ENCODE measurements at places on chromosomes 11 and 22.

GRCh38 chr11:69818603-69819441 lies at the start of gene FGF3:
Gene FGF3 (minus strand): TSS chr11:69819416. CDS start chr11:69818933, 483 bp downstream.
- no peak for DNase-seq

- no peak for DNase-seq
Measured at GRCh38 chr11:134468796-134469195, 56.8 kb upstream of the B3GAT1 start.

DNA sequence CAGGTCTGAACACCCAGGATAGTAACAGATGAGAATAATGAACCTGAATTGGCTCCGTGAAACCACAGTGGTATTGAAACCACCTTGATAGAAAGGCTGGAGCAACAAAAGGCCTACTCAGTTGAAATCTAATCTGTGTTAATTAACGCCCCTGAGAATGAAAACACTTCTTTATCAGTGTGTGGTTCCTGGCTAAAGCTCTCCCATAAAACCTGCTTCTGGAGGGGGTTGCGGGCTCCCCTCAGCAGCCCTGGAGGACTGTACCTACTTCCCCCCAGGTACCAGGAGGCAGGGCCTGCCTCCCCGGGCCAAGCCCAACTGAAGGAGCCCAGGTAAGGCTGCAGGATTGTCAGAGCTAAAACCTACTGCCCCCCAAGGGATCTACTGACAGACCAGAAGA lies 54.6 kb downstream of the PLEKHA7 start:
- no peak for DNase-seq

- no peak for DNase-seq
Measured at GRCh38 chr22:33427461-33427860, 369.3 kb upstream of the SYN3 start.

DNA sequence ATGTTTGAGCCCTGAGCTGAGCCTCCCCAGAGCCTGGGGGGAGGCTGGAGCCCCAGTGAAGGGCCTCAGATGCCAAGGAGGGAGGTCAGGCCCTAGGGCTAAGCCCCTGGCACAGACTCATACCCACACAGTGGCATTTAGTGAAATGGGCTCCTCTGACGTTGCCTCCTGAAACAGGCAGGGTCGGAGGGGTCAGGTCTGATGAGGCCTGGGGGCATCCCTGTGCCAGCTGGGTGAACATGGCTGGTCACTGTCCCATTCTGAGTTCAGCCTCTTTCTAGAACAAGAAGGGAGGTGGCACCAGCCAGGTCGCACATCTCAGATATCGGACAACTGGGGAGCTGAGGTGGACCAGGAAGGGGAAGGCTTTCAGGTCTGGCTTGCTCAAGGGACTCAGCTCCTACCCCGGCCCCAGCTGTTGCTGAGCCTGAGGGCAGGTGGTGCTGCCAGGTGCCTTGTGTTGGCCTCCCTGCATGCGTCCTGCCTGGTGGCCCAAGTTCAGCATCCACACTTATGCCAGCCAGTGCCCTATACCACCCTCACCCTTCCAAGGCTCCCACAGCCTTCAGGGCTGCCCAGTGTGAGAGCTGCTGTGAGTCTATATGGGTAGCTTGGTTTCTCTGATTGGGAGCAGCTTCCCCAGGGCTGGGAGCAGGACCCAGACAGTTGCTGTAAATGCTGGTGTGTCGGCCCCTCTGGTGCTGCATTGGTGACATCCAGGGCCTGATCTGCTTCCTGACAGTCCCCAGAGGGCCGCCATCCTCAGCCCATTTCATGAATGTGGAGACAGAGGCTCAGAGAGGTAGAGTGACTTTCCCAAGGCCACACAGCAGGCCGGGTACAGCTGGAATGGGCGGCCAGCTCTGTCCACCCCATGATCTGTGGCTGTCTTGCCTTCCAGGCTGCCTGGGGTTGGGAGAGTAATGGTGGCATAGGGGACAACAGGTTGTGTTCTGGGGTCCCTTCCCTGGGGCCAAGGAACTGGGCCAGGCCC lies 32.8 kb upstream of the PPARA start:
- DNase-seq, result no peak

GRCh38 chr11:112238041-112238440 lies 11.8 kb downstream of the PTS start:
- DNase-seq, result no peak
